NCI-H1694 treated with DMSO at 0.1 percent for 48 hours (cell line): ENCODE measurements at places on chromosomes 11 and 22.

DNA sequence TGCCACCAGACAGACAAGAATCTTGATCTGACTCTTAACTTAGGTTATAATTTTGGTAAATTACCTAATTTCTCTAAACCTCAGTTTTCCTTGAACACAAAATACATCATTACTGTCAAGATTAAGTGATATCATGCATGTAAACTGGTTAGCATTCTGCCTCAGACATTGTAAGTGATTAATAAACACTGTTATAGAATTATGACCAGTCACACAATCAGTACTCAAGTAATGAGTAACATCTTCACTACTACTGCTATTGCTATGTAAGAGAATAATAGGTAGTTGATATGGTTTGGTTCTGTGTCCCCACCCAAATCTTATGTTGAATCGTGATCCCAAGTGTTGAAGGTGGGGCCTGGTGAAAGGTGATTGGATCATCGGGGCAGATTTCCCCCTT, 218.9 kb downstream of the SBF2 start:
- no peak for DNase-seq

DNA sequence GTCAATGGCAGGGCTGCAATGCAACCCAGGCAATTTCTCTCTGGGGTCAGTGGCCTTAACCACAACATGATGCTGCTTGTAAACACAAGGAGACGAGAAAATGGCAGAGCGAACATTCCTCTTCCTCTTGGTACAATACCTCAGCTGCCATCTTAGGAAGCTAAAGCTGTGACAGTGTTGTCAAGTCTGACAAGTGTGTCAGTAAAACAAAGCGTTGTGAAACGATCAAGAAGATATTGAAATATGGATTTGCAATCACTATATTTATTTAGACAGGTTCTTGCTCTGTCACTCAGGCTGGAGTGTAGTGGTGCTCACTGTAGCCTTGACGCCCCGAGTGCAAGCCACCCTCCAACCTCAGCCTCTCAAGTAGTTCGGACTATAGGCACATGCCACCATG, 14.5 kb upstream of the USP47 start:
- DNase-seq, result no peak

DNA sequence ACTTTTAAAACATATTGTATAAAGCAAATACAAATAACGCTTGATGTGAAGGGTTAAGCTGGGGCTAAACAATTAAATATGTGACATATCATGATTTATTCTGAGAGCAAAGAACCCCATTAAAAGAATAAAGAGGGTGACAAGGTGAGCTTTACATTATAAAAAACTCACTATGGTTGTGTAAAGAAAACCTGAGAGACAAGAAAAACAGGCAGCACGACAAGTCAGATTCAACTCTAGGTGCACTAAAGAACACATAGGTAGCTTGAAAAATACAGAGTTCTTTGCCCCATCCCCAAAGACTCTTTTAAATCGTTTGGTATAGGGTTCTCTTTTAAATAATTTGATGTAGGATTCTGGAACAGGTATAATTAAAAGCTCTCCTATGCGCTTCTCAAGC, 63.5 kb downstream of the LUZP2 start:
- DNase-seq, result no peak

GRCh38 chr11:17864478-17864941, 129.9 kb downstream of the KCNC1 start:
- DNase-seq, result no peak

GRCh38 chr11:109096266-109096665, 325.7 kb upstream of the C11orf87 start:
- no peak for DNase-seq

GRCh38 chr11:131408025-131408640, 37.7 kb downstream of the NTM start:
- no peak for DNase-seq

DNA sequence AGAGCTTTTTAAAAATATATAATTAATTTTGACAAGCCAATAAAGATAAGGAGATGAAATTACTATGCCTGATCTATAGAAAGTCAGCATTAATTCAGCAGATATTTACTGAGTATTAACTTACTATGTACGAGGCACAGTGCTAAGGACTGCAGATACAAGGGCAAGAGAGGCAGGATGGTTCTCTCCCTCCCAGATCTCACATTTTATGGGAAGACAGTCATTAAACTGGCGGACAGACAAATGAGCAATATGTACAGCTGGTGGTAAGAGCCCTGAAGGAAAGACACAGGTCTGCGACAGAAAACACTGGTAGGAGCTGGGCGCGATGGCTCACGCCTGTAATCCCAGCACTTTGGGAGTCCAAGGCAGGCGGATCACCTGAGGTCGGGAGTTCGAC, 36.8 kb downstream of the MCHR1 start:
- DNase-seq, result no peak

DNA sequence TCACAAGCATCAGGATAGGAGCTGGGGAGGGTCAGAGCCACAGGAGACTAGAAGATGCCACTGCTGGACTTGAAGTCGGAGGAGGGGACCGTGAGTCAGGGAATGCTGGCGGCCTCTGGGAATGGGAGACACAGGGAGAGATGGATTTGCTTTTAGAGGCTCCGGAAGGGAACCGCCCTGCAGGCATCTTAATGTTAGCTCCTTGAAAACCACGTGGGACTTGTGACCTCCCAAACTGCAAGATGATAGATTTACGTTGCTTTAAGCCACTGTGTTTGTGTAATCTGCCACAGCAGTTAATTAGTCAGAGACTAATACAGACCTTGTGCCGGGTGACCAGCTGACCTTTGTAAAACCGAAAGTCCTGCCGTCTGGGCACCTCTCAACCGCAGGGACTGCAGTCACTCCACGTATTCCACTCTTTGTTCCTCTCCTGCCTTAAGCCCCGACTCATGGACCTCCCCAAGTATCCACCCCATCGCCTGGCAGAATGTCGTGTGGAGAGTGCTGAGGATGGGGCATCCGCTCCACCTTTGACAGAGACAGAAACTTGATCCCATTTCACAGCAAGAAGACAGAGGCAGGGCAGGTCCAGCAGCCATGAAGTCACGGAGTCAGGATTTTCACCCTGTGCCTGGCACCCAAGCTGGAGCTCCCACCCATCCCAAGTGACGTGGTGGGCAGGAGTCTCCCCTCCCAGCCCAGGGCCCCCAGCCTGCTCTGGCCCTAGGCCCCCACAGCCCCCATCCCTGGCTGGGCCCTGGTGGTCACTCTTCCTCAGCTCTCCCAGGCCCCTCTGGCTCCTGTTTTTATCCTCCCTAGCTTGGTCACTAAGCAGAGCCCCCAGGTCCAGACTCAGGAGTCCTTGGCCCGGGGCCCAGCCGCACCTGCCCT, 19.4 kb upstream of the CTSD start:
- no peak for DNase-seq

DNA sequence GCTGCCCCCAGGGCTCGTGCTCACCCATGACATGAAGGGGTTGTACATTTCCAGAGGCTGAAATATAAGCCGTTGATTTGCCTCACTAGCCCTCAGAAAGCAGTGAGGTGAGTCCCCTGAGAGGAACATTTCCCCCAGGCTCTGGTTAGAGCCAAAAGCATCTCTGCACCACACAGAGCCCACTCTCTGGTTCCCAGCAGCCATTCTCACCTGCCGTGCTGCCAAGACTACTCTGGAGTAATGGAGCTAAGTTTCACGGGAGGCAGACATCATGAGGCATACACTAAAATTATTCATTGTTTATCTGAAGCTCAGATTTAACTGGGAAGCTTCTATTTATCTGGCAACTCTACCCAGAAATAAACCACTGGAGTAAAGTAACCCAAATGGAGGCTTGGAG, 40.8 kb downstream of the CACNA1I start:
- no peak for DNase-seq

GRCh38 chr11:1828542-1828941, 6.2 kb upstream of the SYT8 start:
- DNase-seq, result no peak

DNA sequence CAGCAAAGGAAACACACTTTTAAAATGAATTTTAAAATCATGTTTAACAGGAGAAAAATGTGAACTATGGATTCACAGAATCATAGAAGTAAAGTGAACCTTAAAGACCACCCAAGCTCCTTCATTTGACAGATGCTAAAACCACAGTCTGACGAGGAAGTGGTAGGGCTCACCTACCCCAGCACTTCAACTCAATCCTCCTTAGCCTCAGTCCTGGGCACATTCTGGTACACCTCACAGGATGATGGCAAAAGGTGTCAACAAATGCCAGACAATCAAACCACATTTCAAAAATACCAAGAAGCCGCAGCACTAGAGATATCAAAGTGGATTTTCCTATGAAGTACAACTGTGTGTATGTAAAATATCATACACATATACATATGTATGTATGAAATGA, 43.1 kb downstream of the PITPNB start:
- DNase-seq, result no peak

DNA sequence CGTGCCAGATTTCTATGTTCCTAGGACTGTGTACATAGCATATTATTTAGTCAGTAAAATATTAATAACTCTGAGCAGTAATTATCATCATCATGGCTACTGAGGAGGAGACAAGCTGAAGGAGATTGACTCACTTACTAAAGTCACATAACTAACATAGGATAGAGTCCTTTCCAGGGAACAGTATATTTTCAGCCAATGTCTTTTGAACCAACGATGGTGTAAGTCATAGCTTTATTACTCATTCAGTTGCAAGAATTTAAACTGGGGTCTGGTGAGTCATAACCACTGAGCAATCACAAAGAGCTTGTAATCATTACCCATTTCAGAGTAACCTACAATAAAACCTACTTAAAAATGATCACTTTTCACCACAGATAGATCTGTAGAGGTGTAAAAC, 1564.8 kb upstream of the TENM4 start:
- DNase-seq, result no peak

DNA sequence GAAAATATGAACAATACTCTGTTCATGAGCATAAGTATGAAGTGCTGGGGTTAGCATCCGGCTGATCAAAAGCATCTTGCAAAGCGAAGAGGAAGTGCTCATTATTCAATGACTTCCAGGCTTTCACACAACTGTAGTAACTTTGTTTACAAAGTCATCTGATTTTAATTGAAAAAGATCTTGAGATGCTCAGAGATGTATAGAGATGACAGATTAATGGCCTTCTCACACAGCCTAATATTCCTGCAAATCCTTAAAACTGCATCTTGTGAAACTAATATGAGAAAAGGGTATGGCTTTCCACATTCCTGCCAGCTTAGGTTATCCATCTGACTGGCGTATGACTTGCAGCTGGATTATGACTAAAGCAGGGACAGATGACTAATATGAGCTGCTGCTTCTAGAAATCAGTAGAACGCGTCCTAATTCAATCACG, 125.4 kb downstream of the CASP12 start:
- no peak for DNase-seq

- DNase-seq, result no peak
Observed at GRCh38 chr22:40270748-40271373, 75.4 kb upstream of the ADSL start.

DNA sequence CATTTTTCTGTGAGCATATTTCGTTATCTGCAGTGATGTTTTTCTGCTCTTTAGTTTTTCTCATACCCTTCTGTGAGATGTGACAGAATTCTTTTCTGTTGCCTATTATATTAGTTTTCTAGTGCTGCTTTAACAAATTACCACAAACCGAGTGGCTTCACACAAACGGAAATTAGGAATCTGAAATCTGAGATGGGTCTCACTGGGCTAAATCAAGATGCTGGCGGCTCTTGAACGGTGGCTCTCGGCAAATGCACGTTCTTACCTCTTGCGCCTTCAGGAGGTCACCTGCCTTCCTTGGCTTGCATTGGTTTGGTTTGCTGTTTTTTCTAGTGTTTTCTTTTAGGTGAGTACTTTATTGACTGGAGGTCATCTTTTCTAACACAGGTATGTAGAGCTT, 13.0 kb downstream of the ZBED4 start:
- DNase-seq, result no peak

GRCh38 chr11:80487952-80488351, 1047.1 kb upstream of the TENM4 start:
- DNase-seq, result no peak

GRCh38 chr11:56750190-56750589, 1.7 kb upstream of the OR9G4 start:
- no peak for DNase-seq

- no peak for DNase-seq
Observed at GRCh38 chr11:29018631-29019030, 910.4 kb downstream of the METTL15 start.

DNA sequence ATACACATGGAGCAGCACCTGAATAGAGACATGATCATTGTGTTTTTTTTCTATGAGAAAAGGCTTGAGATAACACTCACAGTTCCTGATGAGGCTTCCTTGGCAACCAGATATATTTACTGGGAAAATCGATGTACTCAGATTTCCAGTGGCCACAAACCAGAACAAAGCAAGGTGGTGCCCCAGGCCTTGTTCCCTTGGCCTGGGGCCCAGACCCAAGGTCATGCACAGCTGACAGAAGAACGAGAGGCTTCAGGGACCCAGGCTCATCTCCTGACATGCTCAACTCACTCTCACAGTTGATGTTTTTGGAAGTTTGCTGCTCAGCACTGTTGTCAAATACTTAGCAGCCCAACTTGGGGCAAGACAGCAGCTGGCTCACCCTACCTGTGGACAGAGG, 281.8 kb downstream of the NTM start:
- no peak for DNase-seq

- DNase-seq, result no peak
Observed at GRCh38 chr11:11020747-11021149, 162.9 kb upstream of the ZBED5 start.

GRCh38 chr22:39183991-39184585, 31.6 kb upstream of the CBX7 start:
- DNase-seq, result no peak

GRCh38 chr11:86811637-86812321, 11.4 kb downstream of the PRSS23 start:
- DNase-seq, result no peak

DNA sequence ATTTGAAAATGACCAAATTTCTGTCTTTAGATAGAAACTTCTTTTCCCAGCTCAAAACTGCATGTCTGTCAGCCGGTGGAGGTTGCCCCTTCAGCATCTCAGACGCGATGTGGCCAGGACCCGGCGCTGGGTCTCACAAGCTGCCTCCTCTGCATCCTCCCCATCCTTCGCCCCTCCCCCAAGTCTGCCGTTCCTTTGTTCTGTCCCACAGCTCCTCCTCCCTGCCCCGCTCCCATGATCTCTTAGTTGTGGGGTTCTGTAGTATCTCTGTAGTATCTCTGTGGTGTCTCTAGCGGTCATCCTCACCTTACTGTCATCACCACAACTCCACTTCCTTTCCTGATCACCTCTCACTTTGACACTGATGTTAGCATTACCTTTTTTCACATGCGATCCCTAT, 49.9 kb downstream of the TRAF6 start:
- no peak for DNase-seq
